Tongue (tissue), 3 donors: ENCODE measurements at places on chromosomes 7 and 10.
A peak's percentile ranks its signal among the peaks of the same experiment; 100 is the strongest.

DNA sequence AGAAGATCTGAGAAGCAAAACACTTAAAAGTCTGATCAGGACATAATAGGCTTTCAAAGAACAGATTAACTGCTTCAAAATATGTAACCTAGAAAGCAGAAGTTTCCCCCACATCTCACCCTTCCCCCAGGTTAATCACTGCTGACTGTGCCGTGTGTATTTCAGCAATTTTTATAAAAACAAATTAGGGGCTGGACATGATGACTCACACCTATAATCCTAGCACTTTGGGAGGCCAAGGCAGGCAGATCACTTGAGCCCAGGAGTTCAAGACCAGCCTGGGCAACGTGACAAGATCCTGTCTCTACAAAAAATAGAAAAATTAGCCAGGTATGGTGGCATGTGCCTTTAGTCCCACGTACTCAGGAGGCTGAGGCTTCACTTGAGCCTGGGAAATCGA, 67.6 kb upstream of the GATA3 start:
- no peak for DNase-seq

DNA sequence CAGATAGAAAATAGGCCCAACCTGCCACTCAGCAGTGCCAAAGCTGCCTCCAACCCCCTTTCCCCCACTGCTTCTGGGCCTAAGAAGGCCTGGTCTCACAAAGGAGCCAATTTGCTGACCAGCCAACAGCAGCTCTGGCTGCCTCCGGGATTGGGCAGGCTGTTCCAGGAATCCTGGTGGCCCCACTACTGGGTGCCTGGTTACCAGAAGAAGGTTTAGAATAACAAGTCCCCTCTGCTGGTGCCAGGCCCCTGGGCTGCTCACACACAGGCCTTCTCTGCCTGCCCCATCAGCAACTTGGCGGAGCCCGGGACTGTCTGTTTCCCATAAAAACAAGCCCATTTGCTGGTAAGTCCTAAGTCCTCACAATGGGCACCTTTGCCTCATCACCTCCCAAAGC, 1.2 kb downstream of the PHKG1 start:
- DNase-seq: peak; percentile 50

GRCh38 chr10:34670081-34670480, 145.0 kb downstream of the PARD3 start:
- DNase-seq: no peak

DNA sequence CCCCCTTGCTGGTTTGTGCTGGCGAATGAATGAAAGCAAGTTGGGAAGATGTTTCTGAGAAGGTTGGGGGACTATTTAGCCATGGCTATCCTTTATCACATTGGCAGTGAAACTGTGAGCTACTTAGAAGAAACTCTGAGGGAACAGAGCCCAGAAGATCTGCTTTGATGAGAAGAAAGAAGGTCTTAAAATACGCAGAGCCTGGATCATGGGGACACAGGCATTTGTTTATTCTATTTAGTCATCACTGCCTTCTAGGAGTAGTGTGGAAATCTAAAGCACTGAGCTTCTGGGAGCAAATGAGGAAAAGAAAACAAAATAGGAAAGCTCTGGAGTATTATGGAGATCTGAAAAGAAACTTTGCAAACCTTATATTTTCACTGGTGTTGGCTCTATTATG, 28.5 kb downstream of the CPED1 start:
- DNase-seq: no peak

DNA sequence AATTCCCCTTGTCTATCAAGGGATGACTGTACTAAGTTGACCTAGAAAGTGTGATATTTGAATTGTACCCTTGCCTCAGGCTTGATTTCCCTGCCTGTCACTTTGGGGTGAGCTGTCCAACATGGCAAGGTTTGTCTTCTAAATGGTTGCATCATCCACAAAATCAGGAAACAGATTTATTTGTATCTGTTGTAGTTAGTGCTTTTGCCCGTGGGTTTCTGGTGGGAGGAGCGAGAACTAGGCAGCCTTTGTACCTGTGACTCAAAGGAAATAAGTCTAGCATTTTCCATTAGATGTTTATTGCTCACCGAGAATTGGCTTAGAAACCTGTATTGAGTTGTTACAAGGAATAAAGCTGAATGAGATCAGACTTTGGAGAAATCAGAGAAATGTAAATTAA, 650.8 kb downstream of the LRMDA start:
- no peak for DNase-seq

GRCh38 chr10:118586911-118587310, 8.5 kb downstream of the PRLHR start:
- DNase-seq: no peak

DNA sequence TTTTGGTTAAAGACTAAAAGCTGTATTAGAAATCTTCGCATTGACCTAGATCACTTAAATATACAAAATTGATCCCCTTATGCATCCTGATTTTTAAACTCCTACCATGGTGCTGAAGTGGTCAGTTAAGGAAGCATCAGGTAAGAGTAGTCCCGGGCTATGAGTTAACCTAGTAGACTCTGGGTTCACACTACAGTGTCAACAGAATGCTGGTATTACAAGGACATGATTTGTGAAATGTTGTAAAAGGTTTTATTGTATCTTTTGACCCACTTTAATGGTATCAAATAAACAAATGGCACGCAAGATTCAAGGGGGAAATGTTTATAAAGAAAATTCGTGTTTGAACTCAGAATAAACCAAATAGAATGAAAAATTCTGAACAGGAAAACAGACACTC, 36.8 kb downstream of the RTKN2 start:
- no peak for DNase-seq

DNA sequence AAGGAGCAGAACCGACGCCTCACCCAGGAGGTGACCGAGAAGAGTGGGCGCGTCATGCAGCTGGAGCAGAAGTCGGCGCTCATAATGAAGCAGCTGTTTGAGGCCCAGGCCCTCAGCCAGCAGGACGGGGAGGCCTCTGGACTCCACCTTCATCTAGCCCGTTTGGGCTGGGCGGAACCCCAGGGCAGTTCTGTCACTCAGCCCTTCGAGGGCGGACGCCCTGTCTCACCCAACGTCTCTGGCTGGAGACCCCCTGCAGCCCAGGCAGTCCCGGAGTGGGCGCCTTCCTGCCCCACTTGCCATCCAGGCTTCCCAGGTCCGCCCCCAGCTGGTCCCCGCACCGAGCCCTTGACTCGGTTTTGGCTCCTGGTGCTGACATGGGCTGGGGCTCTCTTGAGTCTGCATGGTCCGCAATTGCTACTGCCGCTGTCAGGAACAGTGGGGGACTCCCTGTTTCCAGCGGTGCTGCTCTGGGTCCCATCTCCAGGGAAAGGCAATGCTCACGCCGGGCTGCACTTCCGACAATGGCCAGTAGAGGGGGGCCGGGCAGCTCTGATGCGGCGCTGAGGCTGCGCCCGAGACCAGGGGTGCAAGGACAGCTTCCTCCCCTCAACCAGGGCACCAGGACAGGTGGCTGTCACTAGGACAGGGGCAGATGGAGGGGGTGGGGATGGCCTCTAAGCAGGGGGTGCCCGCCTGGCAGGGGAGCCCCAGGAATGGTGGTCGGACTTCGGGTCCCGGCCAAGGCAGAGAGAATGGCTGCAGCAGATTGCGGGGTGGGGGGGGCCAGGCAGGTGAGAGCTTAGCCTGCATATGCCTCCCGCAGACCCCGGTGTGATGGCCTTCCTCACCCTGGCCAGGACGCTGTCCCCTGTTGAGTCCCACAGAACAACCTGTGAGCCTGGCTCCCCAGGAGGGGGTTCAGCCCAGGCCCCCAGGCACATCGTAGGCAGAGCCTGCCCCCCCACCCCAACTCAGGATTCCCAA, 71.2 kb upstream of the KCTD7 start:
- peak; percentile 77 for DNase-seq

DNA sequence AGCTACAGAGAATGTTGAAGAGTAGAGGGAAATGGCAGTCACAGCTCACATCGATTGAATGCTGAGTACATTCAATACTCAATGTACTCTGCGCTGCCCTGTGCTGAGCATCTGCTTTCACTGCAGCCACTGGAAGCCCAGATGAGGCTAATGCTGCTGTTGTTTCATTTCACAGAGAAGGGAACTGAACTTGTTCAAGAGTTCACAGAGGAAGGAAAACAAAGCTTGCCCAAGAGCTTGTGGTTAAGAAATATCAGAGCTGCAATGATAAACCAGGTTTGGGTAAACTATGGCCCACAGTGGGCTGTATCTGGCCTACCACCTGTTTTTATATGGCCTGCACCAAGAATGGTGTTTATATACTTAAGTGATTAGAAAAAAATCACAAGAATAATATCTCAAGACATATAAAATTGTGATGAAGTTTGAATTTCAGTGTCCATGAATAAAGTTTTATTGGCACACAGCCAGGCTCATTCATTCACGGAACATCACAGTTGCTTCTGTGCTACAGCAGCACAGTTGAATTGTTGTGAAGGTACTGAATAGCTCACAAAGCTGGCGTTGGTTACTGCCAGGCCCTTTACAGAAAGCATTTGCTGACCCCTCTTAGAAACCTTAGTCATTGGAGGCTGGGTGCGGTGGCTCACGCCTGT, 64.1 kb downstream of the CFAP58 start:
- no peak for DNase-seq

DNA sequence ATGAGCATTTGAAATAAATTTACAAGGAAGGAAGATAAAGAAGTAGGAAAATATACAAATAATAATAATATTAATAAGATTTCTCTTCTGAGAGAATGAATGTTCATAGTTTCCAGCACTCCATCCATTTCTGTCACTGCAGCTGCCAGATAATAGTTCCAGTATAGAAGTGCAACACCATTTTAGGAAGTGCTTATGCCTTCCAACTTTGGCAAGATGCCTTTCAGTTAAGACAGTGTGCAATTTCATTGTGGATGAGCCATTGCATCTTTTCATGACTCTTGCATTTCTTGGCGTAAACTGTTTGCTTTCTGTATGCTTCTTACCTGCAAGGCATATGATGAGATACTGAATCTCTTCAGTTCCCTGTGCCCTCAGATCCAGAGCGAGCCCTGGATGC, 185.0 kb downstream of the PDE1C start:
- DNase-seq: peak; percentile 30

DNA sequence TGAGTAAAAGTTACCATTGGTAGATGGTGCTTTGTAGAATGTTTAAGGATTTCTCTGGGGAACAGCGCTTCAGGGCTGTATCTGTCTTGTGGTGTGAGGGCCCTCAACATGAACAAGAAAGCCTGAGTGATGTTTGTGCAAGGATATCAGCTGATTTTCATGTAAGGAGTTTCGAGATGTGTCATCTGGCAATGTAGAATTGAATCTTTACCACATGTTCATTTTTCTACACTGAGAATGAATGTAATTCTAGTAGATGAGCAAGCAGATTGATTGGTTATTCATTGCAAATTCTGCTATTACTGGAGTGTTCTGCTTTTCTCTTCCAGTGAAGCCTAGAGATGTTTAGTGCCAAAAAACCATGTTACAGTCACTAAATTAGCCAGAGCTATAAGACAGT, 87.7 kb downstream of the ST7 start:
- no peak for DNase-seq

GRCh38 chr7:55539380-55539779, 32.9 kb downstream of the VOPP1 start:
- DNase-seq: no peak

GRCh38 chr7:99325001-99325493, 651 bp upstream of the ARPC1A start:
- no peak for DNase-seq
